ENCODE measurements at places on chromosomes 12 and 14.

DNA sequence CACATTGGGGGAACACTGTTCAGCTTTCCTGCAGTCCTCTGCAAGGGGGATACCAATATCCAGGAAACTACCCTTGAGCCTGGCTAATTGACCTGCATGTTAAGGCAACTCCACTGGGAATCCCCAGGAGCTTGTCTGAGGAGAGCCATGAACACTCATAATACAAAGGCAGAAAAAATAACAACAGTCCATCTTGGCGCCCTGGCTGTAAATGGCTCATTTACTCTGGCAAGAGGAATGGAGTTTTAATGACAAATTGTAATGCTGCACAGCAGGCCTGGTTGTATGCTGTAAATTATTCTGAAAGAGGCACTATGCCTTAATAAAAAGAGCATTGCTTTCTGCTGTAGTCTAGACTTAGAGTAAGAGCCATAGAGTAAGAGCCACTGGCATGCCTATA lies 58.3 kb downstream of the SLC8A3 start:
- DNase-seq, result no peak

DNA sequence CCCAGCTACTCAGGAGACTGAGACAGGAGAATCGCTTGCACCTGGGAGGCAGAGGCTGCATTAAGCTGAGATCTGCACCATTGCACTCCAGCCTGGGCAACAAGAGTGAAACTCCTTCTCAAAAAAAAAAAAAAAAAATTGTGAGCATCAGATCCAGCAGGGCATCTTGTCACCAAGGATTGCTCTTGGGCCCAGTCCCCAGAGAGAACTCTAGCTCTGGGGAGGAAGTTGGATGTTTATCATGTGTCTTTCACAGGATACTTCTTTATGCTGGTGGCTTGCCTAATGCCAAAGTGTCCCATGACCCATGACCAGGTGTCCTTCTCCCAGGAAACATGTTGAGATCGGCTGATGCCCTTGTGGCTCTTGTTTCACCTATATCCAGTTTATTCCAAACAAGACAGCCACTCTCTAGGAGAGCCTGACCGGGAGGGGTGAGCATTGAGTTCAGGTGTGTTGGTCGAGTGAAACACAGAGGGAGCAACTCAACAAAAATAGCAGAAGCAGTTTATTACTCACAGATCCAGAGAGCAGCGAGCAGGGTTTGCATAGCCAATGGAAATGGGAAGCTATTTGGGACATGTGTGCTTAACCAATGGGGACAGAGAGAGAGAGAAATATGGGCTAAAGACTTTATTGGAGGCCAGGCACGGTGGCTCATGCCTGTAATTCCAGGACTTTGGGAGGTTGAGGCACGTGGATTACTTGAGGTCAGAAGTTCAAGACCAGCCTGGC lies 6.6 kb upstream of the TCHP start:
- no peak for DNase-seq

DNA sequence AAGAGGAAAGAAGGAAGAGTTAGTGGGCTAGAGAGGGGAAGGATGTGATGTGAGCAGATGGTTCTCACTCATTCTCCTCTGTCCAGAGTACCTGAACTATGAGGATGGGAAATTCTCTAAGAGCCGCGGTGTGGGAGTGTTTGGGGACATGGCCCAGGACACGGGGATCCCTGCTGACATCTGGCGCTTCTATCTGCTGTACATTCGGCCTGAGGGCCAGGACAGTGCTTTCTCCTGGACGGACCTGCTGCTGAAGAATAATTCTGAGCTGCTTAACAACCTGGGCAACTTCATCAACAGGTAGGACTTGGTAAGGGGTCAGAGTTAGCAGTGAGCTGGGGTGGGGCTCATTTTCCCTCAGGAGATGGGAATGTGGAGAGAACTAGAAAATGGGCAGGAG lies 7.6 kb downstream of the DDIT3 start:
- DNase-seq, result no peak

DNA sequence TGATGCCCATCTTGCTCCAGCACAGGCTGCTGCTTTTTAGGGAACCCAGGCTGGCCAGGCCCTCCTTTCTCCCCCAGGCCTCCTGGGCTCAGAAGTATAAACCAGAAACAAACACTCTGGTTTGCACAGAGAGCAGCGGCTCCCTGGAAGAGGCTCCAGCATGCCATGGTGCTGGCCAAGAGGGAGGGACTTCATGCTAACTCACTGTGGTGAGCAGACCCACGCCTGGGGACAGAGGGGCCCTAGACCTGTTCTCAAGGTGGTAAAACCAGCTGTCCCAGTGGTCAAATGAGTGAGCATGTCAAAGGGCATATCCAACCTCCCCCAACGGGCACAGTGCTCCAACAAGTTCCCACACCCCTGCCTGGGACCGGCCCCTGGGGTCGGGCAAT lies 15.5 kb downstream of the BCL11B start:
- no peak for DNase-seq

DNA sequence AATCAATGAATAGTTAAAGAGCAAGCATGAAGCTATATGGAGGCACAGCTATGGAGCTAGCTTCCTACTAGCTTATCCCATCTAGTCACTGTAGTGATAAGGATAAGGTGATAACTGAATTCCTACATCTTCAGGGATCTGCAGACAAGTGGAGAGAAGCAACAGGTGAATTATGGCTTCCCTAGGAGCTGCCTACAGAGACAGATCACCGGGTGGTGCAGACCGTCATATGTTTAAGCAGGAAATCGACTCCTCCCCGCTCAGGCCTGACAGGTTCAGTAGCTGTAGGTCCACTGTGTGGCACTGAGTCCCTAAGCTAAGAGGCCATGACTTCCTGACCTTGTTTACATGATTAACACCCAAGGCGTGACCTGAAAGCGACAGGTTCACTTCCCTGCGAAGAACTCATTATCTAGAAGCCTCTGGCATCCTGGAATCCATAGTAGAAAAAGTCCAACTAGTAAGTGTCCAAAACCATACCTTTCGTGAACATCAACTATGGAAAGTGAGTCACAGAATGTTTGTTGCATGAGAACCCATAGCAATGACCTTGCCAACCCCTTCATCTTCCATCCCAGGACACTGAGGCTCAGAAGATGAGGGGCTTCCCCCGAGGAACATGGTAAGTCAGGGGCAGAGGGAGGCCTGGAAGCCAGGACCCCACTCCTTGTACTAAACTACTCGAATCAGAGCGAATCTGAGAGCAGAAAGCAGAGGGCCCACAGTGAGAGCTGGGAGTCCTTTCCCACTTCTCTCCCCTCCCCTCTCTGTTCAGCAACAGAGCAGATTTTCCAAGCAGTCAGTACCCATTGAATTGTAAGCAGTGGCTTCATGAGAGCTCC lies 75.4 kb upstream of the CCND2 start:
- no peak for DNase-seq

- DNase-seq, result no peak
Observed at GRCh38 chr14:60420050-60420449, 65.8 kb downstream of the C14orf39 start.

DNA sequence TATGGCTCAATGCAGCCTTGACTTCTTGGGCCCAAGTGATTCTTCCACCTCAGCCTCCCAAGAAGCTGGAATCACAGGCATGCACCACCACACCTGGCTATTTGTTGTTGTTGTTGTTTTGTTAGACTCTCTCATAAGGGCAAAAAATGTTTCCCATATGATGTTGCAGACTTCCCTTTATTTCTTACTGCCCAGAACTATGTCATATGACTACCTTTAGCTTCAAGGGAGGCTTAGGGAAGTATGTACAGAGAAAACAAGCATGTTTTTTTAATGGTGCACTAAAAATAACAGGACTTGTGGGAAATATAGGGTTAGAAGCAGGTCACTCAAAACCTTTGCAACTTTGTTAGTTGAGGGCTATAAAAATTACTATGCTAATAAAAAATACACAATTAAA lies 4.3 kb upstream of the GPR19 start:
- no peak for DNase-seq

- DNase-seq, result no peak
Observed at GRCh38 chr14:32329690-32330285, 690 bp downstream of the AKAP6 start.

- DNase-seq, result no peak
Observed at GRCh38 chr14:67526676-67527459, 6.2 kb upstream of the PLEKHH1 start.

DNA sequence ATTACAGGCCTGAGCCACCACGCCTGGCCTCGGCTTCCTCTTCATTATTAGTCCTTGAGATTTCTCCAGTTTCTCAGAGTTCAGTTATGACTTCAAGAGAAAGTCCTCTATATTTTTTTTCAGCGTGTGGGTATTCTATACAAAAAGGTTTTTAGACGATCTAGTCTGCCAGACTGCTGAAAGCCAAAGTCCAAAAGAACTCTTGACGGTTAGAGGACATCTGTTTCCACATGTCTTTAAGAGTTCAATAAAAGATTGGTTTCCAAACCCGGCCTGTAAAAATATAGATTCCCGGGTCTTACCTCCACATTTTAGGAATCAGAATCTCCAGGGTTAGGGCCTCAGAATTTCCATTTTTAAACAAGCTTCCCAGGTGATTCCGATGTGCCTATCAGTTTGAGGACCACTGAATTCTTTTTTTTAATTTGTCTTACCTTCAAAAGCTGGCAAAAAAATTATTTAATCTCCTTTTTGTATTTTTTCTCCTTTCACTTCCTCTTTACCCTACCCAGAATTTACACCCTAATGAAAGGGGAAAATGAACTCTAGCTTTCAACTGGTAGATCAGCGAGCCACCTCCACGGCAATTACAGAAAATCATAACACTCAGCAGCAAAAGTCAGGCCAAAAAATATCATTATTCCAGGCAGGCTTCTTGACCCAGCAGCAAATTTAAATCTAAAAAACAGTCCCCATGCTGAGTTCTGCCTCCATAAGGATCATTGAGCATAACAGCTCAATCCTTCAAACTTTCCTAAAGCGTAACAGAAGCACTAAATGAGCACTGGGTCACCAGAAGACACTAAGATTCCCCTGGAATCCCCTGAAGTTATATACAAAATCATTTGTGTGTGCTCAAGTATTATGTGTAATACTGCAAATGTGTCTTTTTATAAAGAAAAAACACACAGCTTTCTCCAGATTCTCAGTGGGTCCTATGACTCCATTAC lies 8.7 kb downstream of the NT5DC3 start:
- DNase-seq, result no peak

DNA sequence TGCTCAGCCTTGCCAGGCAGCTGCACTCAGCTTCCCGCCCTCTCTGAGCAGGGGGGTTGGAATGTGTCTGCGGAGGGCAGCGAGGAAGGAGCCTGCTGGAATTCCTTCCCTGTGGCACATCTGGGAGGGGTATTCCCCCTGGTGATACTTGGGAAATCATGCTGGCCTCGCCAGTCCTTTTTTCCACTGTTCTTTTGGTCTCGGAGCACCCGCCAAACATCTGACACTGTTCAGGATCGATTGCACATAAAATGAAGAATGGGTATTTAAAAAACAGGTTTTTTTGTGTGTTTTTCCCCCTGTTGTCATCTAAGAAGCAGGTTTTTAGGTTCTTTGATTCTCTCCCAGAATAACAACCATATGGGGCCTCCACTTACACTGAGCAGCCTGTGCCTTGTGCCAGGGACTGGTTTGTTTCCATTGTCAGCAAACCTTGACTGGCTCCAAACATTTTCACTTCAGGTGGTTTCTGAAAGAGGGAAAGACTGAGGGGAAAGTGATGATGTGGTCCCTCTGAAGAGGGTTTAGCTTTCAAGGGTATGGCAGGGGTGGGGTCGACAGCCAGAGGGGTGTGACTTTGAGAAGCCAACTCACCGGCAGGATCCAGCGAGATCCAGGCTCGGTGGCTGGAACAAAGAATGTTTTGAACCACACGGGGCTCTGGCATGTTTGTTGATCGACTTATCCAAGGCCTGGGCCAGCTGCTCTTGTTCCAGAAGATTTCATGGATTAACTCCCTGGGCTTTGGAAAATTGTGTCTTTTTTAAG lies 215.1 kb downstream of the CACNA1C start:
- DNase-seq, result no peak

- no peak for DNase-seq
Observed at GRCh38 chr12:120847392-120847791, 56.8 kb downstream of the SPPL3 start.

- peak; percentile 18 for DNase-seq
Observed at GRCh38 chr14:92692822-92693226, 55.6 kb downstream of the LGMN start.

- DNase-seq, result no peak
Observed at GRCh38 chr12:108600702-108601007, 2.8 kb upstream of the TMEM119 start.

GRCh38 chr14:104546591-104547309 lies 32.8 kb upstream of the C14orf180 start:
- DNase-seq, result no peak

- no peak for DNase-seq
Observed at GRCh38 chr14:101033446-101034165, 130.1 kb upstream of the RTL1 start.

DNA sequence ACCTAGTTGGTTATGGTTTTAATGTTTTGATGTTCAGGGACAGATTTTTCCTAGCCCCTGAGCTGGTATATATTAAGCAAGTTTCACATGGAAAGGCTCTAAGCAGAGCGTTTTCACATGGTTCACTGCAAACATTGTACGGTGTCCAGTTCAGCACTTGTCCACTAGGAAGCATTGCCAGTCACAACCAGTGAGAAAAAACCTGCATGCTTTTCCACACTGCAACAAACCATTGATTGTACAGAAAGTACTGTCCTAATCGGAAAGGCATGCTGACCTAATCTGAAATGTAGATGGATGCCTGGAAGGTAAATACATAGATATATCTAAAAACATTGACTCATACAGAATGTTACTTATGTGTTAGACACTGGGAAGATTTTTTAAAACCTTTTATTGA lies 25.0 kb upstream of the NPAS3 start:
- DNase-seq, result no peak

- no peak for DNase-seq
Observed at GRCh38 chr14:23093991-23094665, 808 bp downstream of the ACIN1 start.

GRCh38 chr12:66629138-66629870 lies 49.6 kb downstream of the GRIP1 start:
- DNase-seq, result no peak
